ENCODE measurements at places on chromosomes 1 and 21.
A peak's percentile ranks its signal among the peaks of the same experiment; 100 is the strongest.

DNA sequence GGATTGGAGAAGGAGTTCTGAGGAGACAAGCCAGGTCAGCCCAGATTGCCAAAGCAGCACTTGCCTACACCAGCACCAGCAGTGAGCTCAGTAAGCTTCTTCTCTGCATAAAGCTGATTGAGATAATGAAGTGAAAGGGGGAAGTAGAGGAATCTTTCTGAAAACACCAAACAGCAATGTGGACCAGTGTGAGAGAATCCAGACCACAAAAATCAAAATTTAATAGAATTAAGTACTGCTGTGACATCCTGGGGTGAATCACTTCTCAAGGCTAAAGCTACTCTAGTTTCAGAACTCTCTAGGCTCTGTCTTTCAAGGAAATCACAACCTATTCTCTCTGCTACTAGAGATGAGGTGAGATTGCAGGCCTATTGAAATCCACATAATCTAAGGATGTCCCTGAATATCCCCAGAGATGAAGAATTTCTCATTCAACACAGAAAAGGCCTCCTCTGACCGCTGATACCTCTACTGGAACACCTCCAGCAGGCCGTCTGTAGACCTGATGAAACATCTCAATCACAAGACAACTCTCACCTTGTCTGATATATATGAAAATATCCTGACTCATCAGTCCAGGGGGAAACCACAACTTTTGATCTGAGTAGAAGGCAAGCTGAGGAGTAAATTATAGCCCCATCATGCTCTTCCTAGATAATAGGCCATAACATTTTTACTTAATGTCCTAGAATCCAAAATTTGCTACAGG lies at the start of gene FCRL4:
TSS of gene FCRL4 (minus strand) at position 127 of the 709 bp plus-strand sequence. CDS start 141 bp downstream, outside the sequence.
- DNase-seq: no peak

GRCh38 chr1:26696654-26697430 lies 1.0 kb downstream of the ARID1A start:
- DNase-seq: peak; percentile 70

DNA sequence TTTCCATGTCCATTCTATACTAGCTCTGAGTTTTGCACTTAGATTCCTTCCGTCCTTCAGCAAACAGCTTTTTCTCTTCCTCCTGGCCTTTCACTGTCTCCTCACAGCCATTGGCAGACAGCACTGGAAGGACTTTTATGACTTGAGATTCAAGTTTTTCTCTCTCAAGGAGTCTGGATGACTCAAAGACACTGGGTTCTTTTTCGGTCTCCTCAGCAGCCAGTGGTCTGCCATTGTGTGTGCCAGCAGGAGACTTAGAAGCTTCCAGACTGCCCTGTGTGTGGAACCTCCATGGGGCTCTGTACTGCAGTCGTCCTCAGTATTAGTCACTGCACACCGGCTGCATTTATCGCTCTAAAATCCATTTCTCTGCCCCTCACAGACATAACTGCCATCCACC lies 30.5 kb downstream of the NTNG1 start:
- no peak for DNase-seq

DNA sequence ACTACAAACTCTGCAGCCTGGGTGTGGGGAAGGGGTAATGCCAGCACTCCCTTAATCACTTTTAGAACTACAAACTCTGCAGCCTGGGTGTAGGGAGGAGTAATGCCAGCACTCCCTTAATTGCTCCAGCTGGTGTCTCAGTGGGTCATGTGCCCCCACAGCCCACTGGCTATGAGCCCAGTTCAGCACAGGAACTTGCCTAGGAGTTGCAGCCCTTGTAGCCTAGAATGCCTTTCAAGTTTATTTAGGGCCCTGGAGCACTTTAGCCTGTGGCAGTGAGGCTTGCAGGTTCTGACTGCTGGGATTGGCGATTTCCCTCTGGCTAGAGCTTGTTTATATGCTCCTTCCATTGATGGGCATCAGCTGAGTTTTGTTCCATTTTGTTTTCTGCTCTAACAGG lies 17.1 kb downstream of the VN1R5 start:
- no peak for DNase-seq

DNA sequence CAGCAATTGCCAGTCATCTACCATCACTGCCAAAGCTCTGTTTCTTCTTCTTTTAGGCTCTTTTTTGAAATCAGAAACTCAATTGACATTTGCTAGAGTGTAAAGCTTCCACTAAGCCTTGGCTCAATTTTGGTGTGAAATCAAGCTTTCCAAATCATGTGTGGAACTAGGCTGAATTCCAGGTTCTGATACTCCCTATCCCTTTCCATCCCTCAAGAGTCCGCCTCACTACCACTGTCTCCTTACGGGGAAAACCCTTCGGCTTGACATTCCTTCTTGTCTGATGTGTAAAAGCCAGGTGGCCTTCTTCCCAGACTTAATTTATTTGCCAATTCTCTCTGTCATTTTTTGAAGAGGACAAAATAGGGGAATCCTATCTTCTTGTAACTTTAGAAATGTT lies 47.2 kb upstream of the PRMT6 start:
- no peak for DNase-seq

GRCh38 chr1:222618880-222619596 lies 1.1 kb downstream of the MIA3 start:
- DNase-seq: no peak

DNA sequence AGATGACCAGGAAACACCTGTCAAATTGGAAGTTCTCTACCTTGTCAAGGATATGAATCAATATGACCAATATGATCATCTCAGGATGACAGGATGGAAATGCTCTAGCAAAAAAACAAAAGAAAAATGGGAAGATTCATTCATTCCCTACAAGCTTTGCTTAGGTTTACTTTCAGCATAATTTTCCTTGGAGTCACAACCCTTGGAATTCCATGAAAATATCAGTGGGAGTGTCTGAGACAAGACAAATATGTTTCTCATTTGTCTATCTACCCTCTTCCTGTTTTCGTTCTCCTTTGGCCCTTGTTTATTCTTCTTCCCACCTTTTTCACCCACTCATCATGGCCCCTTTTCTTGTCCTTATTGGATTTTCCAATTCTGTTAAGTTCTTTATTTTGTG lies 50.6 kb downstream of the COLGALT2 start:
- DNase-seq: no peak

DNA sequence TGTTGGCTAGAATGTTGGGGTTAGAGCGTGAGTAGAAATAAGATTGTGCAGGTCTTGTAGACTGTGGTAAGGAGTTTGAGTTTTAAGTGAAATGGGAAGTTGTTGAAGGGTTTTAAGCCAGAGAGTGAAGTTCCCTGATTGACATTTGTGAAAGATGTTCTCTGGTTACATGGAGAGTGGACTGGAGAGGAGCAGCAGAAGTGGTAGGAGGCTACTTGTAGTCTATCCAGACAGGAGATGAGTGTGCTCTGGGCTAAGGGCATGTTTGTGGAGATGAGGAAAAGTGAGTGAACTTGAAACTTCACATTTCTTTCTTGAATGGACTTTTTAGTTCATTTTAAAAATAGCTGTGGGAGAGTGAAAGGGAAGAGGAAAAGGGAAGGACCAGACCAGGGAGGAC lies 37.0 kb downstream of the F3 start:
- no peak for DNase-seq

DNA sequence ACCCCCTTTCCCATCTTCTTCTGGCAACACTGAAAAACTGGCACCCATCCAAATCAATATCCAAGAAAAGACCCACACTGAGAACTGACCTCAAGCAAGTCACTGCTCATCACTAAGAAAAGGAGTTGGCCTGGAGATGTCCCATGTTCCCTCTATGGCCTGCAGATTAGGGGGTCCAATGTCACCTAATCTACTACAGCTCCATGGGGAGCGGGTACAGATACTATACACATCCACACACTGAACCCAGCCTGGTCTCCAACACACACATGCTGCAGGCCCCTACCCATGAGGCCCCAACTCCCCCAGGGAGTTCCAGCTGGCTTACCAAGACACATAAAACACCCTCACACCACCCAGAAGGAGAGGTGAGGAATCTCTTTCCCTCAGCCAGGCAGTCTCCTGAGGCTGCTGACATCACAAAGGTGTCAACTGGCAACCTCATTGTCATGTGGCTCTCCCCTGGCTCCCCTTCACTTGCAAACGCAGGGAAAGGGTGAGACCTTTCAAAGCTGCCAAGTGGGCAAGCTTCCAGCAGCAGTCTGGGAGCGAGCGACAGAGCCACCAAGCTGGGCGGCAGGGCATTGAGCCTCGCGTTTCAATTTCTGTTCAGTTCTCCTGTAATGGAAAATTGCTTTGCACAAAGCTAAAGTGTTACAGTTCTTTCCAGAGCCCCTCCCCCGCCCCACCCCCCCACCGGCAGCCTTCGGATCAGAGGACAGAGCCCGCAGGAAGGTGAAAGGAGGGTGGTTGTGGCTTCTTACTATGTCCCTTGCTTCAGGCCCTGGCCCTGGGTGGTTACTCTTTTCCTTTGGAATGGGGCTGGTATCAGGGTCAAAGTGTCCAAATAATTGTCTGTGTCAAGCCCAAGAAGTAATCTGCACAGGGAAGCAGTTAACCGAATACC lies at the start of gene LRRC52:
TSS of gene LRRC52 (plus strand) at position 469 of the 907 bp plus-strand sequence. CDS start at position 766, 297 bp downstream.
- DNase-seq: no peak

DNA sequence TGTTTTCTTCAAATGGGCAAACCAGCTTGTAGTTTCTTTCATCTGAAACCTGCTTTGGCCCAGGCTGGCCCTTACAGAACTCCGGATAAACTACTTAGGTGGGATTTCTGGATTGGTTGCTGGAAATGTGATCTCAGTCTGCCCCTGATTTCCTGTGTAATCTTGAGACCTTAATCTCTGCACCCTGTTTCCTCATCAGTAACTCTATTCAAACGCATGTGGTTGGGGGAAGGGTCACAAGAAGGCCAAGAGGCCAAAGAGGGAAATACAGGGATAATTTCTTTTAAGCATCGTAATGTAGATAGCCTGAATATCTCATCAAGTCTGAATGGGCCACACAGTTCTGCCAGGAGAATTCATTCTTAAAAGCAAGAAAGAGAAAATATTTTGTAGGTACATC lies 483.6 kb downstream of the LTN1 start:
- no peak for DNase-seq

DNA sequence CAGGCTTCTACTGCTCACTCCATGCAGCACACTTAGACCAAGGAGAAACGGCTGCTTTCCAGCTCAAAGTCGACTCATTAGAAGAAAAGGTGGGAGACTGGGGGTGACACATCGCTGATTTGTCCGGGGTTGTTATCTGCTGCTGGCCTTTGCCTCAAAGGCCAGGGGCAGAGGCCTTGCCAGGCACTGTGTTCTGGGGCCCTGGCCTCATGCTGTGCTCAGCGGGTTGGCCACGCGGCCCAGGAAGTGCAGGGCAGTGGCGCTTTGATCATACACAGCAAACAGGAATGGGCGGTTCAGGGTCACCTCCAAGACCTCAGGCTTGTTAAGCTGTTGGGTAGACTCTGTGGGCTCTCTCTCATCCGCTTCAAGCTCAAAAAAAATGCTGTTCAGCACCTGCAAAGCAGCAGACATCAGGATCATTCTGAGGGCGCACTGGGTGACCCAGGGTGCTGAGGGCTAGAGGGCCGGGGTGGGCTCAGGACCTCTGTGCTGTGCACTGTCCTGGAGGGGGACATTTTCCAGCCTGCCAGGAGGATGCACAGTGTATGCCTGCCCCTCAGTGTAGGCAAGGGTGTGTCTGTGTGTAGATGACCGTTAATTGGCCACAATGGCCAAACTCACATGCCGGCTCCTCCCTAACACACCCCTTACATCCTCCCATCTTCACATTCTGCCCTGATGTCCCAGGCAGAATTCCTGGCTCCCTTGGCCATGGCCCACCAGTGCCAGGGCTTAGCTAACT lies 10.8 kb downstream of the AGT start:
- no peak for DNase-seq

DNA sequence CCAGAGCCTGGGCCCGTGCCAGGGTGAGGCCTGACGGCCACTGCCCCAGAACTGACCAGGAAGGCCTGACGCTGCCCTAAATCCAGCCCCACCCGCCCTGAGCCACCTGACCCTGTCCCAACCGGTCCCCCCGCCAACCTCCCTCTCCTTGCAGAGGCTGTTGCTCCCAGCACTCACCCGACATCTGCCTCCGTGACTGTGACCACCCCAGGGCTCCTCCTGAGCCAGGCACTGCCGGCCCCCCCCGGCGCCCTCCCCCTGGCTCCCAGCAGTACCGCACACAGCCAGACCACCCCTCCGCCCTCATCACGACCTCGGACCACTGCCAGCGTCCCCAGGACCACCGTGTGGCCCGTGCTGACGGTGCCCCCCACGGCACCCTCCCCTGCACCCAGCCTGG lies 26.3 kb downstream of the AGRN start:
- DNase-seq: no peak

- DNase-seq: no peak
Observed at GRCh38 chr1:43554444-43554992, 23.8 kb downstream of the PTPRF start.

DNA sequence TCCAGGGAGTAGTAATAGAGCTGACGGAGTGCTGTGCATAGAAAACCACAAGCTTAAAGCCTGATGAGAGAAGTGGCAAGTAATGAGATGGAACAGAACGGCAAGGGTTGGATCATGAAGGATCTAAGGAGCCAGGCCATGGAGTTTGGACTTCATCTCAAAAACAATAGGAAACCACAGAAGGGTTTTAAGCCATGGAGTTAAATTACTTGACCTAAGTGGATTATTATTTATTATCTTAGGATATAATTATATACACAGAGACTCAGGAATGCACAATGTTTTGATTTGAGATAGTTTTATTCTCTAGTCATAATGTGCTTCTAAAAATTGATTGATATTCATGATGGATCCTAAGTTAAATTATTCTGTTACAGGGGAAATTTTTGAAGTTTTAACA lies 242.4 kb downstream of the PLPP3 start:
- no peak for DNase-seq

- DNase-seq: no peak
Observed at GRCh38 chr1:109634292-109634691, 14.7 kb downstream of the AMPD2 start.

DNA sequence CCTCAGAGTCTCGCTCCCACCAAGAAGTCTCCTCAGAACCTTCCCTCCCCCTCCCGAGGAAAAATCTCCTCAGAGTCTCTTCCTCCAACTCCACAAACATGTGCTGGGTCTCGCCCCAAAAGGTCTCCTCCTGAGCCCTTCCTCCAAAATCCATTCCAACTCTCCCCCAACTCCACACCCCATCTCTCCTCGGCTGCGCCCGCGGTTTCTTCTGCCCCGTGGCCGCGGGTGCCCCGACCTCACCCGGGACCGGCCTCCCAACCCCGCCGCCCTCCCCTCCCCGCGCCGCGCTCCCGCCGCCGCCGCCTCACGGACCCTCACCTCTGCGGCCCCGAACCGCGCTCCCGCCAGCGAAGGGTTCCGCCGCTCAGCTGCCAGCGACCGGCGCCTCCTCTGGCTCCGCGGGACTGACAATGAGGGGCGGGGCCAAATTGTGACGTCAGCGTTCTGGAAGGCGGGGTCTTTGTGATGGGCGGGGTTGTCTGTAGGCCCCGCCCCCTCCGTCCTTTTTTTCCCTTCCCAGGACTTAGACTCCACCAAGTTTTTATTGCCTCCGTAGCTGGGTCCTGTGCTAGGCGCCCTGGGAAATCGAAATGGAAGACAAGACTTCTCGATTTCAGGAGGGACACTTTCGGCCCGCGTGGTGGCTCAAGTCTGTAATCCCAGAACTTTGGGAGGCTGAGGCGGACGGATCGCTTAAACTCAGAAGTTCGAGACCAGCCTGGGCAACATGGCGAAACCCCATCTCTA lies at the start of gene LUZP1:
TSS of gene LUZP1 (minus strand) at position 412 of the 750 bp plus-strand sequence.
- peak; percentile 76 for DNase-seq

GRCh38 chr1:55061706-55062321 lies 22.5 kb downstream of the PCSK9 start:
- no peak for DNase-seq

- peak; percentile 12 for DNase-seq
Observed at GRCh38 chr1:246907472-246907871, 24.3 kb downstream of the AHCTF1 start.

Data from CD4-positive, alpha-beta T cell treated with Interferon gamma for 1 hour (primary cell).